ENCODE measurements at places on chromosomes 5 and 9. TPM values are rescaled to one million over a fixed set of nuclear protein-coding genes. Genes with fewer than 3 reads are reported as not detected.

- no peak overlapping the region for H3K4me3 ChIP-seq
- no peak for DNase-seq
- no peaks in the 10 kb centered on the region for H3K36me3 ChIP-seq
- no peak overlapping the region for H3K27ac ChIP-seq
These were observed 128.0 kb downstream of the SYK start for GRCh38 chr9:90929626-90930025.

DNA sequence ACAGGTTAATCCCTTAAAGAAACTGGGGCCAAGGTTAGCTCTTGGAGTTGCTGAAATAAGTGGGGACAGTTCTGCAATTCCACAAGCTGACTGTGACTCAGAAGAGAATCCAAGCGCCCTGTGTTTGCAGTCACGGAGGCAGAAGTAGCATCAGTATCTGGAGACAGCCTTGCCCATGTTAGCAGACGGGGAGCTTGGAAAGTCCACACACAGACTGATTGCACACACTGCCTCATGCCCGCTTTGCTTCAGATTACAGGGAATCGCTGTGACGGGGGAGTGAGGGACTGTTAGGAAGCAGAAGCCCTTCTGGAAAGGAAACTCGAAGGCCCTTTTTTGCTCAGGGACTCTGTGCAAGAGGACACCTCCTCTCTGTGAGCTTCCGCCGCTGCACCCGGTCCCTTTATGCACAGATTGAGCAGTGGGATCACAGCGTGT is 30.9 kb upstream of the PPP1R26 start:
- H3K27me3 ChIP-seq, result 0 out of 2 replicates have a peak, but pooled peaks cover 4% of the 10 kb centered on the region
- H3K4me1 ChIP-seq, result no peaks in the 10 kb centered on the region
- H3K36me3 ChIP-seq, result no peaks in the 10 kb centered on the region
- no peak overlapping the region for H3K27ac ChIP-seq

DNA sequence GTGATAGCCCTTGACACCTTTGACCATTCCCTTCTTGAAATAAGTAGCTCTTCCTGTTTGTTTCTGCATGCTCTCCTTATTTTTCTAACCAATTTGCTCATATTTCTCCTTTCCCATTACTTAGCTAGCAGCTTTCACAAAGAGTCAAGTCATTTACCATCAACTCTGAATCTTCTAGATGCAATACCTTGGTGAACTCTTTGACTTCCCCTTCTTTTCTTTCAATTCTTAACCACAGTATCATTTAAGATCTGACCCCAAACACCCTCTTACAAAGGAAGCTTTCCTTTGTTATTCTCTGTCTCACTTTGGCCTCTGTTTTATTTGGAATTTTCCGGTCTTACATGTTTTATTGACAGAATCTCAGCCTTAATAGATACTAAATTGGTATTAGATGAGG is 14.0 kb downstream of the NFX1 start:
- no peak overlapping the region for H3K4me3 ChIP-seq
- H3K27ac ChIP-seq, result no peak overlapping the region
- H3K27me3 ChIP-seq, result no peaks in the 10 kb centered on the region
- no peaks in the 10 kb centered on the region for H3K4me1 ChIP-seq

DNA sequence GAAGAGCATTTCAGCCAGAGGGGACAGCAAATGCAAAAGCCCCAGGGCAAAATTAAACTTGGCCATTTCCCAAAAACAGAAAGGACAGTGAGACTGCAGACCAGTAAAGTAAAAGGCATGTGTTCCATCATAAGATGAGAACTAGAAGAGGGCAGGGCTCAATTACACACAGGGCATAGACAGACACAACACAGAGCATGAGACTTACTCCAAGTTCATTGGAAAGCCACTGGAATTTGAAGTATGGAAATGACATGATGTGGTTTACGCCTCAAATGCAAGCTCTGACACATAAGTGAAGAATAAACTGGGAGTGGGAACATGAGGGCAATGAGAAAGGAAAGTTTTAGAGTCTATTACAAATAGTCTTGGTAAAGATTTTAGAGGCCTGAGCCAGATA is 446.6 kb upstream of the GRIA1 start:
- H3K36me3 ChIP-seq, result no peaks in the 10 kb centered on the region
- DNase-seq, result no peak
- H3K4me3 ChIP-seq, result no peak overlapping the region
- H3K27me3 ChIP-seq, result no peaks in the 10 kb centered on the region
- H3K27ac ChIP-seq, result no peak overlapping the region
- no peaks in the 10 kb centered on the region for H3K4me1 ChIP-seq

Gene SRA1
- total RNA-seq, result 46.2 TPM

DNA sequence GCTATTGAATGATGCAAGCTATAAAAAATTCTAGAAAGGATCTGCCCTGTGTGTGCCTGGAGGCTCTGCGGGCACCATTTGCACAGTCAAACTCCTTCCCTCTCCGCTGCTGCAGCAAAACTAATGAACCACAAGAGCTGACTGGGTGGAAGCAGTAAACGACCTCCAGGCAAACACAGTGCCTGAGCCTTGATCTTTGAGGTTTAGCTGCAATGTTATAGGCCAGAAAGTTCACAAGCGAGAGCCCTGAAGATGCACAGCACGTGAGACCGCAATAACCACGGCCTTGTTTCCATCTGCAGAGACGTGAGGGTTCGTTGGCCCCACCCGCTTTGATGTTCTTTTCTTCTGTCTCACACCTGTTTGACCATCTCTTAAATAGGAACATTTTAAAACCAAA is 69.2 kb upstream of the S1PR3 start:
- no peak overlapping the region for H3K4me3 ChIP-seq
- H3K27ac ChIP-seq, result no peak overlapping the region
- H3K36me3 ChIP-seq, result no peaks in the 10 kb centered on the region
- no peaks in the 10 kb centered on the region for H3K27me3 ChIP-seq

DNA sequence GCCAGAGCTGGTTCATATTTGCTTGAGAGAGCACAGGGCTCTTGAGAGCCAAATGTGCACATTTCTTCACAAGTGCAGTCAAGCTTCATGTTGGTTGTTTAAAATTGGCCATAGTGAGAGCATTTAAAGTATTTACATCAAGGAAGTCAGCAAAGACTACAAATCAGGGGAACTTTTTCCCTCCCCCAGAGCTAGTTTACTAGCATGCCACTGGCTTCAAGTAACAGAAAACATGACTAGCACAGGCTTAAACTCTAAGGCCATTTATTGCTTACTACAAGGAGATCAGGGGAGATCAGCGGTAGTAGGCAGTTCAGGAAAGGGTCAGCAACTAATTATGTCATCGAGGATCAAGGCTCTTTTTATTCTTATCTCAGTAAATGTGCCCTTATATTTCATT is 11.0 kb upstream of the CCDC171 start:
- no peaks in the 10 kb centered on the region for H3K36me3 ChIP-seq
- no peaks in the 10 kb centered on the region for H3K27me3 ChIP-seq
- H3K27ac ChIP-seq, result no peak overlapping the region
- H3K4me3 ChIP-seq, result no peak overlapping the region

Gene SLC4A9
- total RNA-seq, result not detected

- H3K27ac ChIP-seq, result no peak overlapping the region
- DNase-seq, result no peak
- no peaks in the 10 kb centered on the region for H3K4me1 ChIP-seq
- no peaks in the 10 kb centered on the region for H3K36me3 ChIP-seq
- no peaks in the 10 kb centered on the region for H3K27me3 ChIP-seq
These were observed 276.8 kb downstream of the MEF2C start for GRCh38 chr5:88606173-88606572.

Data from GM23248 (cell line).